ENCODE measurements at places on chromosomes 1 and 21.
A peak's percentile ranks its signal among the peaks of the same experiment; 100 is the strongest.

DNA sequence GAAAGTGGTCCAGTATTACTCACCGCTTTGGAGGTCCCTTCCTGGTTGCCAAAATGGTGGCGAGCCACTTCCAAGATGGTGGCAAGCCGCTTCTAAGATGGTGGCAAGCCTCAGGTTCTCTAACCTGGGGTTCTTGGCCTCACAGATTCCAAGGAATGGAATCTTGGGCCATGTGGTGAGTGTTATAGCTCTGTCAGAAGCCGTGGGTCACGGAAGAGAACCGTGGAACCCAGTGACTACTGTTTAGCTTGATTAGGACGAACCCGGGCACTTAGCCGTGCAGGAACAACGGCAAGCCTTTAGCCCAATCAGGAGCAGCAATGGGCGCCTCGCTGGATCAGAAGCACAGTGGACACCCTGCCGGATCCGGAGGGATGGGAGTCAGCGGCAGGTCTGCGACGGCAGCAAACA lies 356.2 kb upstream of the TMPRSS15 start:
- DNase-seq: no peak

DNA sequence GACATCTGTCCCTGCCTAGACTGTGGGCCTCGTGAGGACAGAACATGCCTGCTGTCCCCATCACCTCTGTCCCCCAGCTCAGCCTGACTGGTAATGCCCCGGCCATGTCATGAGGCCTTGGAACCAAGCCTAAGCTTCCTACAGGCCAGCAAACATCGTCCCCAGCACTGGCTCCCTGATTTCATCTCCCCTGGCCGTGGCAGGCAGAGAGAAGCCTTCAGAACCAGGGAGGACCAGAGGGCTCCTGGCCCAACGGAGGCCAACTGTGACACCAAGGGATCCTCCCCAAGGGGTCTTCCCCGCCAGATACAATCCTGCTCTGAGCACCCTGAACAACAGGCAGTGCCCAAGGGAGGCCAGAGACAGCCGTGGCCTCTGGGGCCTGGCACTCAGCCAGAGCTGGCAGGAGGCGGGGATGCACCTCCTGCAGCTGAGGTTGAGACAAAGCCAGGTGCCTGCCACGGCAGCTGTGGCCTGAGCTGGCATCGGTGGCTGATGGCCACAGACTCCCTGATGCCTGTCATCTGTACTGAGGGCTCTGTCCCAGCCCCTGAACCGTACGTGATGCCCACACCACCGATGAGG lies 9.9 kb upstream of the NPHP4 start:
- peak; percentile 50 for DNase-seq

- DNase-seq: no peak
These were observed 103.0 kb downstream of the PTGS2 start for GRCh38 chr1:186577216-186577615.

GRCh38 chr1:208043691-208044181 lies 132.8 kb upstream of the CD34 start:
- DNase-seq: no peak

DNA sequence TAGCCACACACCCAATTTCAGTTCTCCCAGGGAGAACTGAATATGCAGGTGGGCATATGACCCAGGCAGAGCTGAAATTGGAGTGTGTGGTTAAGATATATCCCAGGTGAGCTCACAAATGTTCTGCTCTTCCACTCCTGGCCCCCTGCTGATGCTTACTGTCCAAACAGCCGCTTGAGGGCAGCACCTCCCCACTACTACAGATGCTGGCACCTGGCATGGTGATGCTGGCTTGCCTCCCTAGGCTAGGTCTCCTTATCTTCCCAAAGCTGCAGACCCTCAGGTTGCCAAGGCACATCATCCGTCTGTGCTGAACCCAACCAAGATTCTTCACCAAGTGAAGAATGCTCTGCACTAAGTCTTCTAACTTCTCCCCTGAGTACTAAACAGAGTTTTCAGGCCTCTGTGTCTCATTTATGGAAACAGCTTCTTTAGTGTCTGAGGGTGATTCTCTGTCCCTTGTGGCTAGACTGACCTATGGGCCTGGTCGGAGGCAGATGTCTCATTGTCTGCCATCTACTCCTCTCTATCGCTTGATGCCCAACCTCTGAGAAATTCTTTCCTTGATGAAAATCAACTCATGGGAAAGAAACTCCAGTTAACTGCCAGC lies 27.2 kb downstream of the XCL1 start:
- DNase-seq: peak; percentile 62

DNA sequence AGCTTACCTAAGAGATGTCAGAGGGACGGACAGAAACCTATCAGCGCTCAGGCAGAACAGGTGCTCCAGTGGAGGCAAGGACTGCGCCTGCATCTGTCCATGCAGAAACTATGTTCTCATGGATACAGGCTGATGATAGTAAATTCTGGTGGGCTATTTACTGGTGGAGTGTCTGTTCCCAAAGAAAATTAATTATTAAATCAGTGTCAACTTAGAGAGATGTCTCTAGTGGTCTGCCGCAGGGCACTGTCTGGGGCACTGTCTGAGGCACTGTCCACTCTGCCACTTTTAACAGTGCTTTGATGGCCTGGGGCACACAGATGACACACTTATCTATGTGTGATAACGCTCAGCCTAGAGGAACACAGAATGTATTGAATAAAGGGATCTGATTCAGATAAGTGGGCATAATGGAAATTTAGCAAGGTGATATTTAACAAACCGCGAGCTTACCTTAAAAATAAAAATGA lies 148.1 kb downstream of the RGS7 start:
- no peak for DNase-seq

DNA sequence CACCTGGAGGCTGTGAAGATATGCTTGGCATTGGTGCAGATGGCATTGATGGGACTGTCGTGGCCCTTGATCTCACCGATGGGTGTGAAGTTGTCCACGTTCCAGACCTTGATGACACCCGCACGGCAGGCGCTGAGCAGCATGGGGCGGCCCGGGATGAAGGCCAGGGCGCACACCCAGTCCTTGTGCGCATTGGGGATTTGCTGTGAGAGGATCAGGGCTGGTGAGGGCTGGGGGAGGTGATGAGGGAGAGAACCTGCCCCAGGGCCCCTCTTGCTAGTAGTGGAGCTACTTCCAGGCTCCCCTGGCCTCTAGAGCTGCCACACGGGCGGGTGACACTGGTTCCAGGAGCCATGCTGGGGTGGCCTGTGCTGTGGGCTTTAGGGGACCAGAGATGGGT lies 48.8 kb downstream of the KIF21B start:
- no peak for DNase-seq

DNA sequence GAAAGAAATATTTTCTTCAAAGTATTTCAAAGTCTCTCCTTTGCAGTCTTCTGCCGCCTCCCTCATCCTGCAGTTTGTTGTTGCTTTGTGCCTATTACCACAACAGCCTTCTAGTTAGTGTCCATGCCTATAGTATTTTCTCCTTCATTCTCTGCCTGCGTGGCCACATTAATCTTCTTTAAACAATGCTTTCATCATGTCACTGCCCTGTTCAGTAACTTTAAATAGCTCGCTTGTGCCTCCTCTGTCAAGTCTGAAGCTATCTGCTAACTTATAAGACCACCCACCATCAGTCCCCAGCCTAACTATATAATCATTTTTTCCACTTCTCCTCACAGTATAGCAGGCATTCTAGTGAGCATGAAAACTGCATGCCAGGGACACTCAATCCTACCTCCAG lies 290.3 kb downstream of the PDE4B start:
- no peak for DNase-seq

DNA sequence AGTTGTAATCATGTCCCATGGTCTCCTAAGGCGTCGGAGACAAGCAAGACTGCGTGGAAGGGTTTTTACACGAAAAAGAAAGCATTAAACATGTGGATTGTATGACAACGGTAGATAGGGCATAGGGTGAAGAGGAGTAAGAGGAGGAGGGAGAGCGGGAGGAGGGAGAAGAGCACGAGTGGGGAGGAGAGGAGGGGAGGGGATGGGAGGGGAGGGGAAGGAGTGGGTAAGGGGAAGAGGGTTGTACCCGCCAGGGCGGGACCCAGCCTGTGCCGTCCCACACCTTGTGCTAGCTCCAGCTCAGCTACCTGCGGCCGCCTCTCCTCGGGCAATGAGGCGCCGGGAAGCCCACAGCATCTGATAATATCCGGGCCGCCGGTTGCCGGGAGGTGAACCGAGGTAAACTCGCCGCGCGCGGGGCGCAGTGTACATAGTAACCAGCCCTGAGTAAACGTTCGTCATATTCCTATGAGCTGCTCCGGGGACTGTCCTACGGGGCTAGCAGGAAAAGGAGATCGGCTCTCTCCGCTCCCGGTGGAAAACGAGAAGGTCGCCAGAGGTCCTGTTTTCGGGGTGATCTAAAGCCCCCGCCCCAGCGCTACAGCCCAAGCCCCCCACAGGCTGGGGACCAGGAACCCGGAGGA lies 449 bp upstream of the RCAN3 start:
- DNase-seq: peak; percentile 71

GRCh38 chr1:83033682-83034081 lies 965.2 kb downstream of the TTLL7 start:
- DNase-seq: no peak

GRCh38 chr1:106688446-106688845 lies 368.0 kb upstream of the PRMT6 start:
- no peak for DNase-seq

- no peak for DNase-seq
These were observed 102.0 kb upstream of the BRINP3 start for GRCh38 chr1:190579552-190580193.

DNA sequence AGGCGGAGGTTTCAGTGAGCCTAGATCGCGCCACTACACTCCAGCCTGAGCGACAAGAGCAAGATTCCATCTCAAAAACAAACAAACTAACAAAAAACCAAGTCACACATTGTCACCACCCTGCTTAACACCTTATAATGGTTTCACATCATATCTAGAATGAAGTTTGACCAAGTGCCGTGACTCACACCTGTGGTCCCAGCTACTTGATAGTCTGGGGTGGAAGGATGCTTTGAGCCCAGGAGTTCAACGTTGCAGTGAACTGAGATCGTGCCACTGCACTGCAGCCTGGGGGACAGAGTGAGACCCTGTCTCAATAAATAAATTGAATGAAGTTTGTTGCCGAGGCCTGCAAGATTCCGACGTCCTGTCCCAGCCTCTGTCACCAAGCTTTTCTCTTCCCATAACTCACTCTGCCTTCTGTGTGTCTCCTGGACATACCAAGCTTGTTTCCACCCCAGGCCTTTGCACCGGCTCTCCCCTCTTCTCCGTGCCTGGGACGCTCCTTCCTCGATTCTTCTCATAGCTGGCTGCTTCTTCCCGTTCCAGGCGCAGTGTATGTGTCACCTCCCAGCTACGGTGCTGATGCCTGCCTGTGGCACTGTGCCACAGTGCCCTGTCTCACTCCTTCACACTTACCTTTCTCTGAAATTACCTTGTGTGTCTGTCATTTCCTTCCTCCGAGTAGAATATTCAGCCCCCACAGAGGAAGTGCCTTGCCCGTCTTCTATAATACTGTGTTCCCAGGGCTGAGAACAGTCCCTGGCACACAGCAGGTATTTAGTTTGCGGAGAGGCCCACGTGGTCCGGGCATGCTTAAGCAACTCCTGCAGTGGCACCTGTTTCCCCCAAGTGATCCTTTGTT lies 3.8 kb upstream of the SELENON start:
- DNase-seq: no peak

DNA sequence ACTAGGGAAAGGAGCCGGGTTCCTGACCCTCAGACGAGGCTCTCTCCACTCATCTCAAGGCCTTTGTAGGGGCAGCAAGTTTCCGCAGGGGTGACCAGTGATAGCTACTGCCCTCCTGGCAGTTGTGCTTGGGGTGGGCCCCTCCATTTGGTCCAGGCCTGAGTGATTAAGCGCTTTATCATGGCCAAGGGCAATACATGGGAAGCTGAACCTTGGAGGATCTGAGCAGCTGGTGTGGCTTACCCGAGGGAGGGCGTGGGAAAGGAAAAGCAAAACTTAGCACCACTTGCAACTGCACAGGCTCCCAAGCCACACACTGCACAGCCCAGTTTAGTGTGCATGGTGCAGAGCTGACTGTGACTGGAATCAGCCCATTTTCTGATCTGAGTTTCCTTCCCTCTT lies 47.8 kb downstream of the GADD45A start:
- DNase-seq: no peak

DNA sequence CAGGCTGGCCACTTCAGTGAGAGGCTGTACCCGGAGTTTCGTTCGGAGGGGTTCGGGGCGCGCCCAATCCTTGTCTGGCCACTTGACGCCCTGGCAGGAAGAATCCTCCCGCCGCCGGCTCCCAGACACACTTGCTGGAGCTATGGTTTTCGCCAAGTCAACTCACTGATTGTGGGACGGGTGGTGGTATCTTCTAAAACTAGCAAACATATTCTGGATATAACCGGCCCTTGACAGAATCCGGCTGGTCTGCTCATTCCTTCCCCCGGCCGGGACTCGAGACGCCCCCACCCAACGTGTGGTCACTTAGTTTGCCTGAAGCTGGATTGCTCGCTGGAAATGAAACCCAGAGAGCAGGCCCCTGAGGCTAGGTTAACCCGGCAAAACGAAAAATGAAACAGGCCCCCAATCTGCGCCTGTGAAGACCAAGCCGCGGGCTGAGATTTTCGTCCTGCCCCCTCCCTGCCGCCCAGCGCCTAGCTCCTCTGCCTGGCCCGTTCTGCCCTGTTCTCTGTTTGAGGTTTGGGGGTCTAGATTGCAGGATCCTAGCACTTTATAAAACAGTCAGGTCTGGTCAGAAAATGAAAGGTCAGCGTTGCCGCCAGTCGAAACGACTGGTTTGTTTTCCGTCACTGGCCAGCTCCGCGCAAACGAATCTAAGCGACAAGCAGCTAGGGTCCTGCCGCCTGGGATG lies 4.6 kb downstream of the GFI1 start:
- DNase-seq: no peak

- no peak for DNase-seq
These were observed 166.4 kb downstream of the PSMG1 start for GRCh38 chr21:39016740-39017315.

Data from SW480 (cell line).